Dermis blood vessel endothelial cell (primary cell): ENCODE measurements at places on chromosomes 11 and 22. TPM values are rescaled to one million over a fixed set of nuclear protein-coding genes. Genes with fewer than 3 reads are reported as not detected.

Gene OR52N5
- not detected in 2 replicates for total RNA-seq

Gene MS4A5
- not detected in 2 replicates for total RNA-seq

Gene PDGFB
- 75.7 and 80.1 TPM in 2 replicates for total RNA-seq

Gene ESAM
- total RNA-seq, result 84.4 and 95.4 TPM in 2 replicates

Gene FOLR2
- not detected in 2 replicates for total RNA-seq

Gene MIOX
- total RNA-seq, result not detected in 2 replicates
